ENCODE measurements at places on chromosomes 12 and 14. TPM values are rescaled to one million over a fixed set of nuclear protein-coding genes. Genes with fewer than 3 reads are reported as not detected.

Gene TSPAN19
- not detected for total RNA-seq

Gene RNU4-1
- total RNA-seq: not detected

Gene SAMD15
- 0.49 TPM for total RNA-seq

Gene WNT1
- total RNA-seq: not detected

Gene NOXRED1
- 0.25 TPM for total RNA-seq

Gene KIF5A
- total RNA-seq: not detected

Gene C14orf132
- total RNA-seq: 4.5 TPM

Gene TNFAIP2
- 58.9 TPM for total RNA-seq

Gene AHNAK2
- 35.3 TPM for total RNA-seq

Gene RFLNA
- total RNA-seq: 0.13 TPM

Gene LRP6
- 57.2 TPM for total RNA-seq

Gene MMP17
- total RNA-seq: 5.1 TPM

Gene KCTD10
- total RNA-seq: 72.2 TPM

Gene PLA2G1B
- total RNA-seq: not detected

Gene ERGIC2
- 53.4 TPM for total RNA-seq

Gene OSBPL8
- total RNA-seq: 28.0 TPM
